B cell (primary cell): ENCODE measurements at places on chromosomes 16 and 17. TPM values are rescaled to one million over a fixed set of nuclear protein-coding genes. Genes with fewer than 3 reads are reported as not detected.

DNA sequence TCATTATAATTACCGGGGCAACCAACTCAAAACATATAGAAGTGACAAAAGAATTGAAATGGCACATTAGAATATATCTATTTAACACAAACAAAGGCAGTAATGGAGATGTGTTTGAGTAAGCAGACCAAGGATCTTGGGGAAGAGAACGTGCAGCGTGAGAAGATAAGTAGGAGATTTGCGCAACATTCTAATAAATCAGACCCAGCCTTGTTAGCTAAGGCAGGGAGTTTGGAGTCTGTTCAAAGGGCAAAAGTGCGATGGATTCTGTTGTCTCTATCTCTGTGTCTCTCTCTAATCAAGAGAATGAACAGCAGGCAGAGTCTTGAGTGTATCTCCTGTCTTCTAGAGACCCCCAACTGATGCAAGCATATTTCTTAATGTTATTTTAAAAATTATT, 55.0 kb upstream of the FA2H start:
- no peak for DNase-seq

The SSTR5 gene
- not detected in 2 replicates for total RNA-seq

GRCh38 chr17:51375771-51376170, 115.4 kb downstream of the UTP18 start:
- no peak for DNase-seq

The KRTAP1-5 gene
- total RNA-seq = not detected in 2 replicates

DNA sequence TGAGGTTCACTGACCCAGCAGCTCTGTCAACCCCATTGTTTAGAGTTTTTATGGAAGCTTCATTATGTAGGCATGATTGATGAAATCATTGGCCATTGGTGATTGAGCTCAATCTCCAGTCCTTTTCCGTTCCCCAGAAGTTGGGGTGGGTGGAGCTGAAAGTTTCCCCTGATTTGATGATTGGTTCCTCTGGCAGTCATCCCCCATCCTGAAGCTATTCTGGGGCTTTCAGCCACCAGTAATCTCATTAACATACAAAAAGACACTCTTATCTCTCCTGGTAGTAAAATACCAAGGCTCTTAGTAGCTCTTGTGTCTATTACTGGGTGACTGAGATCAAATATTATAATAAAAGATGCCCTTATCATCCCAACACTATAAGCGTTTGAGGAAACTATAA, 67.1 kb downstream of the TANC2 start:
- no peak for DNase-seq
